ENCODE measurements at places on chromosomes 16 and 17.

GRCh38 chr16:855471-855870 is 54.9 kb upstream of the GNG13 start:
- no peak for DNase-seq

DNA sequence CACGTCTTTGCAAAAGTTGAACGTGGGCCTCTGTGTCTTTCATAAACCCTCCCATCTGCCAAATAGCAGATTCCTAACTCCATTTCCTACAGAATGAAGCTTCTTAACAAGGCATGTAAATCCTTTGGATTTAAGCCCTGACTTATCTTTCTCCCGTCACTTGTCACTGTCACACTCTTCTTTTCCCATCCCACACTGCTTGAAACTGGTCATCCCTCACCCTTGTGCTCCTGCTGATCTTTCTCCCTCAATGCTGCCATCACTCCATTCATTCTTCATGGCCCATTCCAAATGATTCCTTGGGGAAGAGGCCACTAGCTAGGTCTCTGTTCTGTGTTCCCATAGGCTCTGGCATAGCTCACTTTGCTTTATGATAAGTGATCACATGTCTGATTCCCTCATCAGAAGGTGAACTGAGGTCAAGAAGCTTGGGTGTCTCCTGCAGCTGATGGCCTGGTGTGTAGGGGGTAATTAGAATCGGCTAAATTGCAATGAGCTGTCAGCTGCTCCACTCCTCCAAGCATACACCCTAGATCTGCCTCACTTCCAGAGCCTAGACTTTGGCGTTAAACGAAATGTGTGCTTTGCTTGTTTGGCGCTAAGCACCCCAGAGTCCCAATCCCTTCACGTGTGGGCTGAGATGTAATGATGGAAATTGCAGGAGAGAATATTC is 61.7 kb downstream of the PECAM1 start:
- DNase-seq: no peak

GRCh38 chr17:67293251-67294203 is 48.5 kb upstream of the HELZ start:
- no peak for DNase-seq

DNA sequence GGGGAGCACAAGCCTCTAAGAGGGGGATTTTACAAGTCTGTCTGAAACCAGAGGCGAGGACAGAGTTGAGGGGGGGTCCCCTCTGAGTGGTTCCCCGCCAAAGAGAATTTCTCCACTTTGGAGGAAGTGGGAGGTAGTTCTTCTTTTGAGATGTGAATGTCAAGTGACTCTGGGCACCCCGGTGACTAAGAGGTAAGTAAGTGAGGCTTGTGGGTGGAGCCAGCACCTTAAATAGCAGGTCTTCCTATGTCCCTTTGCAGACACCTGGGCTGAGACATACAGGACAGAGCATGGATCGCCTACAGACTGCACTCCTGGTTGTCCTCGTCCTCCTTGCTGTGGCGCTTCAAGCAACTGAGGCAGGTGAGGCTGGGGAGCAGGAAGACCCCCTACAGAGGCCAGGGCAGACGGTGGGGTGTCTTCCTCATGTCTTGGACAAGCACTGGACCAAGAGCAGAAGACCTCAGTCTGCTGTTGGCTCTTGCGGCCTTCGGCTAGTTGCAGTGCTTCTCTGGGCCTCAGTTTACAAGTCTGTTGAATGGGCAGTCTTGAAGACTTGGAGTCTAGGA is at the start of gene CCL22:
Gene CCL22 (plus strand): TSS at position 257 of the 569 bp plus-strand sequence. CDS start 34 bp downstream, at position 291.
- DNase-seq: no peak

GRCh38 chr17:45319239-45319703 is 2.5 kb upstream of the MAP3K14 start:
- no peak for DNase-seq

- no peak for DNase-seq
Measured at GRCh38 chr17:79675413-79675725, 55.4 kb upstream of the ENPP7 start.

- DNase-seq: no peak
Measured at GRCh38 chr16:3759736-3760135, 42.4 kb upstream of the TRAP1 start.

DNA sequence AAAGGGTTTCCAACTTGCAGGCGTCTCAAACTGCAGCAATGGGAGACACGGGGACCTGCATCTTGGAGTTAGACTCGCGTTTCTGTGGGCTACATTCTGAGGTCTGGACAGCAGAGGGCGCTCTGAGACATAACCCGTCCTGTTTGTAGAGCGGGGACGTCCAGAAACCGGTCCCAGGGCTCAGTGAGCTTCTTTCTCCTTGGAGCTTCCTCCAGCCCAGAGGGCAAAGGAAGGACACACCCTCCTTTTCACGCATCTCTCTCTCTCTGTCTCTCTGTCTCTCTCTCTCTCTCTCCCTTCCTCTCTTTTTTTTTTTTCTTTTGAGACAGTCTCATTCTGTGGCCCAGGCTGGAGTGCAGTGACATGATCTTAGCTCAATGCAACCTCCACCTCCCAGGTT is 19.8 kb downstream of the COX4I1 start:
- no peak for DNase-seq

- DNase-seq: no peak
Measured at GRCh38 chr17:68184816-68185436, 62.9 kb upstream of the AMZ2 start.

DNA sequence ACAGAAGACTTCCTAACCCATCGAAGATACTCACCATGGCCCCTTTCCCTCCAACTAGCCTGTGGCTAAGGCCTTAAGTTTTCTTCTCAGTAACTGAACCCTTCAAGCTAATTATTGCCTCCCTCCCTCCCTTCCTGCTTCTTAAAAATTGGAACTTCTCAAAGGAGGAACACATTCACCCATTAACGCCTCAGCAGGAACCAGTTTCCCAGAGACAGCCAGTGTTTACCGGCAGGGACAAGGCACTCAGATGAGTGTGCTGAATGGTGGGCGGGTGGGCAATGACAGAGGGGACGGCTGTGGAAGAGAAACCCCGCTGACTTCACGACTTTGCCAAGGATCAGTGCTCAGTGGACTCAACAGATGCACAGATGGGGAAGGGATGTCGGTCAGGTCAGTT is 20.3 kb downstream of the PITPNA start:
- no peak for DNase-seq

- no peak for DNase-seq
Measured at GRCh38 chr17:80253631-80254395, 6.8 kb upstream of the RNF213 start.

- DNase-seq: peak; percentile 73
Measured at GRCh38 chr17:13518261-13519000, 83.3 kb downstream of the HS3ST3A1 start.

- DNase-seq: no peak
Measured at GRCh38 chr17:35931794-35932425, 1.3 kb upstream of the RDM1 start.

- DNase-seq: no peak
Measured at GRCh38 chr16:7055443-7055842, 277.2 kb upstream of the RBFOX1 start.

- peak; percentile 25 for DNase-seq
Measured at GRCh38 chr16:82660075-82660645, 33.4 kb downstream of the CDH13 start.

DNA sequence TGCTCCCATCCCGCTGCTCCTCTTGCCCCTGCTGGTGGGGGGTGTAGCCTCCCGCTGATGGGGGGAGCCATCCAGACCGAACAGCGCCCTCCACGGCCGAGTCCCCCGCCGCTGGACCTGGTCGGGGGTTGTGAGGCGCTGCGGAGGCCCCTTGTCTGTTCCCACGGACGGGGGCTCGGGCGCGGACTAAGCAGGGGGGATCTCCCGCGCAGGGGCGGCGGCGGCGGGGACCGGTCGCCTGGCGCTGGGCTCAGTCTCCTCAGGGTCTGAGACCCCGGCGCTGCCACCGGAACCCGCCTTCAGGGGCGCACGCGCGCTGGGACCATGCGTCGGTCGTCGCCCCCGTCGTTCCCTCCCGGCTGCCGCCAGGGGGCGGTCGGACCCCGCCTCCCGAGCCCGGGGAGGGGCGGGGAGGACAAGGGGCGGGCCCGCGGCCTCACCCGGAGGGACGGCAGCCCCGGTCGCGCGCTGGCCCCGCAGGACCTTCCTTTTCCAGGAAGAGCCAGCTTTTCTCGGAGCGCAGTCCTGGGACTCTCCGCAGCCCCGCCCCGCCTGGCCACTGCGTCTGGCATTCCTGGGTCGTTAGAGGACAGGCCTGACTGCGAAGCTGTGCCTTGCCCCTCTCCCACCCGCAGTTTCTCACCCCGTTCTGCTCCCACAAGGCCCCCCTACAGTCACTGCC is 6.3 kb upstream of the IL32 start:
- peak; percentile 50 for DNase-seq

DNA sequence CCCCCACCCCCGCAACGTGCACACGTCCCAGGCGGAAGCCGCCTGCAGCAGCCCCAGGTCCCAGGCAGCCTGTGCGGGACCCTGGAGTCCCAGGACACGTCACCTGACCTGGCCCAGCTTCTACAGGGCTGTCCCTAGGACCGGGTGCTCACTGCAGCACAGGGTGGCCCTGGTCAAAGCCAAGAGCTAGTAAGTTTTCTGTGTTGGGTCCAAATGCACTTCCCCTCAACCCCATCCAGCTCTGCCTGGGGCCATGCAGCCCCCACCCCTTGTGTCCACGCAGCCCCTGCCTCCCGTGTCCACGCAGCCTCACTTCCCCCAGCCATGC is 22.1 kb upstream of the PVALEF start:
- DNase-seq: no peak

DNA sequence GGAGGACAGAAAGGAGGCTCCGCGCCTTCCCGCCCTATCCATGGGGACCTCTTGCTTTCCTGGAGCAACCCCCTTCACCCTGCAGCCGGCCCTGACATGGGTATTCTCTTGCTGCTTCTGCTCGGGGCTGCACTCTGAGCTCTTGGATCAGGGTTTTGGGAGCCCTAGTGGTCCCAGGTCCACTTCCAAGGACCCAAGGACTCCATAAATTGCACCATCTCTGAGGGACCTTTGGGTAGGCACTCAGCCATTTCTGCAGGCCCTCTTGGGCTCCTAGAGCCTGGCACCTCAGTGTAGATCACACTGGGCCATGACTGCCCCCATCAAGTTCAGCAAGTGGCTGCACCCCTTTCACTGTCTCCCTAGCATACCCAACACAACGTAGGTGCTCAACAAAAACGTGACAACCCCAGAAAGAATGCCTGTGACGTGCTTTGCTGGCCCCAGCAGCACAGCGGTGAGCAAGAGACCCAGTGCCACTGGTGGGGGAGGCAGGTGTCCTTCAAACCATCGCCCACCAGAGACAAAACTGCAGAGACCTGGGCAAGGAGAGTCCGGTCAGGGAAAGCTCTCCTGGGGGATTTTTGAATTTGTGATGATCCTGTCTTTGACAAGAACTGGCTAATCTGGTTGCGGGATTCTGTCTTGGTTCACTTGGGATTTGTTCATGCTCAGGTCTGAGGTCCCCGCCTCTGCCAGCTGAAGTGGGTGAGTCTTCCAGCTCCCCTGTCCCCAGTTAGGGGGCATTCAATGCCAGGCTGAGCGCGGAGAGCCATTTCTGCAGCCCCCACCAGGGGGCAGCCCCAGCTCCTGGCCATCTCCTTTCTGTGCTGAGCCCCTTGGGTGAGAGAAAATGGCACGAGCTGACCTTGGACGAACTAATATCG is 2.5 kb upstream of the RAB11FIP4 start:
- DNase-seq: no peak

- no peak for DNase-seq
Measured at GRCh38 chr17:13078591-13079385, 61.0 kb upstream of the ELAC2 start.
